GM04504 (cell line): ENCODE measurements at places on chromosomes 3 and 15.

- DNase-seq, result no peak
Measured at GRCh38 chr3:156792945-156793344, 33.2 kb upstream of the LEKR1 start.

DNA sequence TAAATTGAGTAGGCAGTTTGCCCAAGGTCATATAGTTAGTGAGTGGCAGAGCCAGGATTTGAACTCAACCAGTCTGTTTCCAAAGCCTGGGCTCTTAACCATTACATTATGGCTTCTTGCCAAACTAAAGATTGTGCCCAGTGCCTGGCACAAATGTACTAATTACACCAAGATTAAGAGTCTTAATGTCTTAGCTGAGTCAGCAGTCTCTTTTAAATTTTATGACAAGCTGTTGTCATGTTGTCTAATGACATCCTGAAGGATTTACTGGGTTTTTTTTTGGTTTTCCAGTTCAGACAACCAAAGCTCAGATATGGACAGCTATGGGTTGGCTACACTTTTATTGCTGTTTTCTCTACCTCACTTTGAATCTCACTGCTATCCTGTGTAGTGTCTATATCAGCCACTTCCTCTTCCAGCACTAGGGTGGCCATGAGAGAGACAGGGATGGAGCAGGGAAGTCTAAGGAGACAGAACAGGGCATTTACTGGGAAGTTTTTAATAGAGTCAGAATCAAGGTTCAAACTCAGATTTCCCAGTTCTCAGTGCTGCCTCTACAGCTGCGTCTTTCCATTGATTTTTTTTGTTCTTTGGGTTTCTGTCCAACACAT is 10.5 kb downstream of the FBXL2 start:
- no peak for DNase-seq

- no peak for DNase-seq
Measured at GRCh38 chr3:44206261-44206660, 35.4 kb upstream of the TOPAZ1 start.

DNA sequence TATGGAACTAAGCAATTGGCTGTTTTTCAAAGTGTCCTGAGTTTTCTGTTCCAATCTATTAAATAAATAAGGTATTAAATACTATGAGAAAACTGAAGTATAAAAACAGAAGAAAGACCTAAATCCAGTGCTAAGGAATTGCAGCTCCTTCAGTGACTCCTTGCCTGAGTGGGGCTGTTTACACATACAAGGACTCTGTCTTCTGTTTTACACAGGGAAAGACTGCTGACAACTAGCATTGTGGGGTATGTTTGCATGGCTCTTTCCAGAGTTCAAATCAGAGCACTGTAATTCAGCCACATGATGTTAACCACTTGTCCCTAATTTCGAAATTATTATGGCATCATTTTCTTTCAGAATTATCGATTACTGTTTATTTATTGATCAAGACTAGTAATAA is 31.3 kb upstream of the MEIS2 start:
- DNase-seq, result no peak

DNA sequence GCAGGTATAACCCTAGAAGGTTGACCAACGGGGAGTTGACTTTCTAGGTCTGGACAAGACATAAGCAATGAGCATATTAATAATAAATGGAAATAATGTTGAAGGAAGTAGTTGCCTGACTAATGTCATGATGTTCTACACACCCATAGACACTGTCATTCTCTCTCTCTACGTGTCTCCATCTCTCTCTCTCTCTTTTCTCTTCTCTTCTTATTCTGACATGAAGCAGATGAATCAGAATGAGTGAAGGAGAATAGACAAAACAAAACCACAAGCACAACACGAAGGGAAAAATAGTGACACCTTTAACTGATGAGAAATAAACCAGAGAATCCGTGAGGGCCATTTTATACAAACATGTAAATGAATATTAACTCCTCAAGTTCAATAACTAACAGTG is 26.7 kb upstream of the CCDC80 start:
- no peak for DNase-seq

DNA sequence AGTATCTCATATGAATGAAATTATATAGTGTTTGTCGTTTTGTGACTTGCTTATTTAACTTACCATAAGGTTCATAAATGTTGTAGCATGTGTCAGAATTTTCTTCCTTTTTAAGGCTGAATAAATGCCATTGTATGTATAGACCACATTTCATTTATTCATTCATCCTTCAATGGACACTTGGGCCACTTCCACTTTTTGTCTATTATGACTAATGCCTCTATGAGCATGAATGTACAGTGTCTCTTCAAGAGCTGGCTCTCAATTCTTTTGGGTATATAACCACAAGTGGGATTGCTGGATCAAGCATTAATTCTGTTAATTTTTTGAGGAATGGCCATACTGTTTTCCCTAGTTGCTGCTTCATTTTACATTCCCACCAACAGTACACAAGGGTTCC is 156.1 kb downstream of the VPS8 start:
- no peak for DNase-seq

DNA sequence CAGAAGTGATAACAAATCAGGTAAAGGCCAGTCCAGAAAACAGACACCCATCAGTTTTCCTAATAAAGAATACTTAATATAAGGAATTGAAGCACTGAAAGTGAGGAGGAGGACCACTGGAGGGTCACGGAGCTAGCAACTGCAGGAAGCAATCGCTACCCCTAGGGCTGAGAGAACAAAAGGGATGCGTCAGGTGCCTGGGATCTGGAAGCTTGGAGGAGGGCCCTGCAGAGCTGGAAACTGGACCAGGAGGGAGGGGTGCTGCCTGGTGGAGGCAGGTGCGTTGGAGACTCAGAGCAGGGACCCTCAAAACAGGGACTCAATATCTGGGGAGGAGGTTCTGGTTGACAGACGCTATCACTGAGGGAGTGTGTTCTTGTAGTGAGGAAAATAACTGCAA is 308.1 kb upstream of the RASGRP1 start:
- DNase-seq, result no peak

- no peak for DNase-seq
Measured at GRCh38 chr15:94671858-94672532, 440.6 kb downstream of the MCTP2 start.

DNA sequence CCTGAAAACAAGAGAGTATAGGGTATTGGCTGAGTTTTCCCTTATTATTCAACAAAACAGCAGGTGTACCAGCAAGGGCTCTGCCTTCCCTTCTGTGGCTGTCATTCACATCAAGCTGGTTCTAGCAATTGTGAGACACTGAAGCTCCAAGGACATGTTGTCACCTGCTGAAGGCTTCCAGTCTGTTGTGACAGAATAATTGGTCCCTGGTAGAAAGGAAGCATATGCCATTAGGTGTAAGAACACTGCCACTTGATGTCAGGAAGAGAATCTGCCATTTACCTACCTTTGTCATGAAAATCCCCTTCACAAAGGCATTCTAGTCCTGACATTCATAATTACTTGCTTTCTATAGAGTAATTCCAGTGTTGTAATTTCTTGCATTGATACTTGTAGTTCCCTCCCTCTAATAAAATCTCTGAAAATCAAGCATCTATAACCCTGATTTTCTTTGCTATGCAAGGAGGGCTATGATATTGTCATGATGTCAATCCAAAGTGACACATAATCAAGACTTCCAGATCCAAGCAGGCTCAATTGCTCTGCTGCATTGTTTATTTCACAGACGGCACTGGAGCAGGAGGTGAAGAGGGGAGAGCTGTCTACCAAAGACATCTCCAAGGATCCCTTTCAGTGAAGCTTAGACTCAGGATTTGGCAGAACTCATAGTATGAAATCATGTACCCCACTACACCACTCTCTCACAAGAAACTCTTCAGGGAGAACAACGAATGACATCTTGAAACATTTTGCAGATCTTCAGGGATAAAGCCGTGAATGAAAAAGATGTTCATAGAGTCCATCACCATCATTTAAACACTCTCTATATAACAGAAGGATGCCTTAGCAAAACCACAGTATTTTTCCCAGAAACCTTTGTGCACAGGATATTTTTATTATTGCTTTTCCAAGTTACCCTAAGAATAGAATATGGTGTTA is 425.3 kb downstream of the RBMS3 start:
- DNase-seq, result no peak

- DNase-seq, result no peak
Measured at GRCh38 chr3:194900854-194901522, 215.3 kb downstream of the FAM43A start.

GRCh38 chr3:138219255-138219654 is 32.2 kb downstream of the ARMC8 start:
- DNase-seq, result no peak
